H1 (cell line): ENCODE measurements at places on chromosomes 3 and 15.
A peak's percentile ranks its signal among the peaks of the same experiment; 100 is the strongest.

- no peak for DNase-seq
Observed at GRCh38 chr15:83275412-83275811, 9.1 kb downstream of the BNC1 start.

GRCh38 chr3:42843713-42844411 is 31.8 kb downstream of the CYP8B1 start:
- no peak for DNase-seq

- no peak for DNase-seq
Observed at GRCh38 chr3:42906070-42906847, at the start of gene ZNF662. Gene ZNF662, plus strand, starts transcription at chr3:42906142. Its CDS starts 1,973 bp downstream, at chr3:42908115.

GRCh38 chr3:166444756-166445155 is 607.5 kb upstream of the BCHE start:
- DNase-seq, result no peak

DNA sequence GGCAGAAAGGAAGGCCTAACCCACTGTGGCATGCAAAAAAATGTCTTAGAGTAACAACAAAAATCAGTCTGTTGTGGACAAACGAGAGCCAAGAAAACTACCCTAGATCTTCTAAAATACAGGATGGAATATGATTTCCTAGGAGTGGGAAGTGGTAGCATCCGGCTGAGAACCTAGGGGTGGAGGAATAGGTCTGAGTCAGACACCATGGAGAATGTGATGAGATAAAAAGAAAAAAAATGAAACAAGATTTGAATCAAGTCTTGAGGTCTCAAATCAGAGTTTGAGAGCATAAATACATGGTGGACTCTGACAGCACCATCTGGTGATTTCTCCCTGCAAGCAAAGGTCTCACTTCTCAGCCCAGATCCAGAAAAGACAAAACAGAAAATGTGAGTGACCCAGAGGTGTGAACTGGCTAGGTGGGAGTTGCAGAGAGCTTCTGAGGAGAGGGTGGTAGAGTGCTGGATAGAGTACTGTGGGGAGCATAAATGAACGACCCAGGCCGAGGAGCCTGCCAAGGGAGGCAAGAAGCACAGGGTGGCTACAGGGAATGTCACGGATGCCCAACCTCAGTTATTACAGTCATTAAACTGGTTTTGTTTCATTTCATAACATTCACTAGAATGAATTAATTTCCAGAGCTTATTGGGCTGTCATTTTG is 27.6 kb upstream of the VEPH1 start:
- DNase-seq, result no peak

- no peak for DNase-seq
Observed at GRCh38 chr3:37709946-37710640, 151.6 kb upstream of the CTDSPL start.

GRCh38 chr3:42713747-42714146 is 11.1 kb upstream of the HHATL start:
- DNase-seq, result no peak

DNA sequence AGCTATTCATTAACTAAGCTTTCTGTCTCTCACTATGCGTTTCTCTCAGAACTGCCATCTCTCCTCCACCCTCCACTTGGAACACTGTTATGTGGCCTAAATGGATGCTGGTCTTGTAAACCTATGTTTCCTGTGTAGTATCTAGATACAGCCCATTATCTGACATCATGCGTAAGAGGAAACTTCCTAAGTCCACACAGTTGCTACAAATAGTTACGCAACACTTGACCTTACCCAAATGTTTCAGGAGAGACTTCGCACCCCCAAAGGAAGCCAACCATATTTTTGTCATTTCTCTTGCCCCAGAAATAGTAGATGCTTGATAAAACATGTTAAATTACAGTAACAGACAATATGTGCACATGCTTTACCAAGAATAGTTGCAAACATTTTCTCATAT is 87.2 kb upstream of the TPRG1 start:
- DNase-seq, result no peak

DNA sequence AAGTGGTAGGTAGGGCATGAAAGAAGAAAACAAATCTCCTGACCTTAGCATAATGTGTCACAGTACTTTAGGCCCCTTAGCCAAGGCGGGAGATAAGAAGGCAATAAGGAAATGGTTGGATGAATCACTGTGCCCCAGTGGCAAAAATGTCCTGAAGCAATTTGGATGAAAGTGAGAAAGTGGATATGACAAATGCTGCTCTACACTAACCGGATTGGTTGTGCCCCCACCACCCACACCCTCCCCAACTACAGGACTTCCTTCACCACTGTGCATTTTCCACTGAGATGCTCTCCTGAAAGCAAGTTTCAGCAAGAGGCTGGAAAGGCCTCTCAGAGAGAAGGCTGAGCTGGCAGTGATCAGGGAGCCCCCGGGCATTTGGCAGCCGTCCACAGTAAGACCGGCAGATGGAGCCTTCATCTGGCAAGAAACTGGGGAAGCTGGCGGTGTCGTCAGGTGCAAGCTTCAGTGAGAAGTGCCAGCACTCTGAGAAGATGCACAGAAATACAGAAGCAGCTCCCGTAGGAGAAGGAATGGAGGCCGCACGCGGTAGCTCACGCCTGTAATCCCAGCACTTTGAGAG is 63.8 kb downstream of the ATP1B3 start:
- no peak for DNase-seq

DNA sequence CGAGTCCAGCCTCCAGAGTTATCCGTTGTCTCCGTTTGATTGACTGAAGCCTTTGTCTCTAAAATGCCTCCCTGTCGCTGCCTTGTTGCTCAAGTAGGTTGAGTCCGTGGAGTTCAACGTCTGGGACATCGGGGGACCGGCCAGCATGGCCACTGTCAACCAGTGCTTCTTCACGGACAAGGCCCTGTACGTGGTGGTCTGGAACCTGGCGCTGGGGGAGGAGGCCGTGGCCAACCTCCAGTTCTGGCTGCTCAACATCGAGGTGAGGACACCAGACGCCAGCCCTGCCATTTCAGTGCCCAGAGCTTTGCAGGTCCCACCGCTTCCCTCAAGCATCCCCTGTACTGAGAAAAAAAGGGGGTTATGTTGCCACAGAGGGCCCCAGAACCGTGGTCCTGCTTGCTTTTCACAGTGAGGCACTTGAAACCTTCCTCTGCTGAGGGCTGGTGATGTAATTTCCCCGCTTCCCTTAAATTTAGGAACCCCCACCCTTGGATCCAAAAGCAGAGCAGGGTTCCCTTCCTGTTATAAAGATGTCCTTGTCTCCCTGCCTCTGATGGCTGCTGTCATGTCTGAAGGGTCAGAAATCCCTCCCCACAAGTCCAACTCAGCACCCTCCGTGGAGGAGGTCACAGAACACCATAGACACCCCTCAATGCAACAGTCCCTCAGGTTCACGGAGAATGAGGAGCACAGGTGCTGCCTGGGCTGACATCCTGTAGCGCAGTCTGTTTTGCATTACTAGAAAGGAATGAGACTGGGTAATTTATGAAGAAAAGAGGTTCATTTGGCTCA is 105.7 kb downstream of the LRRK1 start:
- peak; percentile 34 for DNase-seq

GRCh38 chr3:128187495-128187894 is 34.2 kb downstream of the EEFSEC start:
- DNase-seq, result no peak

- no peak for DNase-seq
Observed at GRCh38 chr3:141383555-141384129, 15.3 kb downstream of the ZBTB38 start.
